Dermis blood vessel endothelial cell (primary cell): ENCODE measurements at places on chromosomes 4 and X.

GRCh38 chrX:40108959-40109287 lies 11.2 kb upstream of the BCOR start:
- DNase-seq: peak; percentile 76

GRCh38 chr4:2127609-2128332 lies 68.6 kb downstream of the NAT8L start:
- no peak for DNase-seq

DNA sequence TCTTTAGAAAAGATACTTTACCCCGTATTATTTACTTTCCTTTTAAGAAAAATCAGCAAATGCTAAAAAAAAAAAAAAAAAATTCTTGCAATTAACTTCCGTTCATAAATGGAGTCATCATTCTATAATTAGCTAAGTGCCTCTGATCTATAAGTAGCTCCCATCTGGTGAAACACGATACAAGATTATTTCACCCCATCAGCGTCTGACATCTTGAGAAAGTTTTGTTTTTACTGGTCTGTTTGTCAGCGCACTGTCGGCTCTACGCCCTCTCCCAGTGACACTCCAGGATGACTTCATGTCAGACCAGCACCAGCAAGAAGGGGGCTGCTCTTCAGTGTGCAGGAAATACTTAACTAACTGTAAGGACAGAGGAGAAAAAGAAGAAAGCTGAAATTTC lies 108.3 kb downstream of the AFAP1 start:
- DNase-seq: peak; percentile 67

DNA sequence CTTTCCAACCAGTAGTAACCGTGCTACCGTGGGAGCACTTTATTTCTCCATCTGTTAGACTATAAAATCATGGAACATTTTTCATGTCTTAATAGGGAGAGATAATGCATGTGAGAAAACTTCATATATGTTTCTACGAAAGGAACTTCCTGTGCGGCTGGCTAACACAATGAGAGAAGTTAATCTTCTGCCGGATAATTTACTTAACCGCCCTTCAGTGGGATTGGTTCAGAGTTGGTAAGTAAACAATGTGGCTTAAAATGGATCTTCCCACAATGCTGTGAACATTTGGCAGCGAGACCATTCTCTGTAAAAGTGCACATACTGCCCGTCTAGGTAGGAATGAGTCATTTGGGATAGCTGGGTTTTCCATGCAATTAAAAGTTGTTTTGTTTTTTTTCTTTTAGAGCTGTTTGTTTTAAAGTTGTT lies 29.6 kb downstream of the PDK3 start:
- DNase-seq: peak; percentile 80

DNA sequence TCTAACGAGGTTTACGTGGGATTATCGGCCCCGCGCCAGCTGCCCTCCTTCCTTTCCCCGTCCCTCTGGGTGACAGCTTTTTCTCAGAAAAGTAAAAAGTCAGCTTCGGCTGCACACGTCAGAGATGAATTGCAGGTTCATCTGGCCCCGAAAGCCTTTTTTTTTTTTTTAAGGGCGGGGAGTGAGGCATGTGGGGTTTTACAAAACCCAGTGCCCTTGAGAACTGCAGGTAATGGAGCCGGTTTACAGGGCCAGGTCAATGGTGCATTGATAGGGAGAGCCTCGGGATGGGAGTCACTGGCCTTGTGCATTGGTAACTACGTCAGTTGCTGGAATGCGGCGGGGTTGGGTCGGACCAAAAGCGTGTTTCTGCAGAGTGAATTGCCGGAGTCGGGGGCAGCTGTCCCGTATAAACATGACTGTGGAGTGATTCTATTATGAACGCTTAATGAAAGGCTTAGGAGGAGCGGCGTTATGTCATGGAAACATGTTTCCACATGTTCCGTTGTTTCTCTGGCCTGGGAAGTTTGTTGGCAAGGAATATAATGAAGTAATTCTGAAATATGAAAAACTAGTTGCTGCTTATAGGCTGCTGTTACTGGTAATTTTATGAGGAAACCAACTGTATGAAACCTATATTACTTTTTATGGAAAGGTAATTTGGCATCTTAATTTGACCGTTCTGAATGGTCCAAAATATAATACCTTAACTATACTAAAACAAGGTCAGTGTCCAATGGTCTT lies 1.1 kb downstream of the HSPA4L start:
- peak; percentile 85 for DNase-seq

DNA sequence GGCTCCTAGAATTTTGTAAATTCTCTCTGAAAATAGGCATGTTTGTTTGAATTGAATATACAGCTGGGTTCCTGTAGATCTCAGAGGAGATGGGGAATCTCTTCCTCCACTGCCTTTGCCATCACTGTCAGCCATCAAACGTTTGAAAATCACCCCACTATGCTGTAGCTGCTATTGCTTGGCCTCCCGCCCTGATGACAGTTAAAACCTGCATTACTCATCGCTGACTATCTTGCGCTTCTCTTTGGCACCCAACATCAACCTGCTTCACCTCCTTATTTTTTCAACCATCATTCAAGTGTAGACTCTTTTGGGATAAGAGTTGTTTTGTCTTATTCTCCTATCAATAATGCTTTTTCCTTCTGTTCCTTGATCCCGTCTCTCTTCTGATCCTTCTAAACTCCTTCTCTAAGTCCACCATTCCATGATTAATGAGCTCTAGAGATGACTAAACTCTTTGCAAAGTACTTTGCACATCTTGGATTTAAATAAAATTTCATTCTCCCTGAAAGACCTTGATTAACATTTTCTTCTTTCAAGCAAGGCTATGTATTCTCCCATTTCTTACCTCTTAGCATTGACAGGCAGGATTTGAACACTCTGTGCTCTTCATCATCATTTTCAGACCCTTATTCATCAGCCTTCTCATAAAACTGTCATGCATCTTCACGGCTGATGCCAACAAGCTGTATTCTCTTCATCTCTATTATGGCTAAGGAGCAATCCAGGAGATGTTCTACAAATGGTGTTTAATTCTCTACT lies 133.0 kb downstream of the SNCA start:
- no peak for DNase-seq

GRCh38 chr4:11455201-11455835 lies 26.6 kb upstream of the HS3ST1 start:
- DNase-seq: no peak
